Endothelial cell of coronary artery (primary cell): ENCODE measurements at places on chromosomes 3 and 15. TPM values are rescaled to one million over a fixed set of nuclear protein-coding genes. Genes with fewer than 3 reads are reported as not detected.

LRRC15 gene
- total RNA-seq = under 0.01 TPM in 2 replicates

CEMIP gene
- 0.19 and 0.27 TPM in 2 replicates for total RNA-seq

NDUFB5 gene
- 116 and 137 TPM in 2 replicates for total RNA-seq

ARL14 gene
- not detected in 2 replicates for total RNA-seq

SLC22A13 gene
- 0.09 and 0.38 TPM in 2 replicates for total RNA-seq

COL8A1 gene
- 55.0 and 686 TPM in 2 replicates for total RNA-seq

NRG4 gene
- total RNA-seq = not detected in 2 replicates

SV2B gene
- total RNA-seq = 0.18 TPM in 1 of 2 replicates, not detected in the other

CCR8 gene
- not detected in 2 replicates for total RNA-seq

MYEF2 gene
- 17.8 and 34.8 TPM in 2 replicates for total RNA-seq

ARHGEF26 gene
- 0.54 and 0.94 TPM in 2 replicates for total RNA-seq

MST1R gene
- total RNA-seq = 0.28 and 0.54 TPM in 2 replicates

MUSTN1 gene
- not detected in 2 replicates for total RNA-seq
